Activated naive CD4-positive, alpha-beta T cell treated with anti-CD3 and anti-CD28 coated beads for 36 hours (primary cell): ENCODE measurements at places on chromosomes 4 and X.

DNA sequence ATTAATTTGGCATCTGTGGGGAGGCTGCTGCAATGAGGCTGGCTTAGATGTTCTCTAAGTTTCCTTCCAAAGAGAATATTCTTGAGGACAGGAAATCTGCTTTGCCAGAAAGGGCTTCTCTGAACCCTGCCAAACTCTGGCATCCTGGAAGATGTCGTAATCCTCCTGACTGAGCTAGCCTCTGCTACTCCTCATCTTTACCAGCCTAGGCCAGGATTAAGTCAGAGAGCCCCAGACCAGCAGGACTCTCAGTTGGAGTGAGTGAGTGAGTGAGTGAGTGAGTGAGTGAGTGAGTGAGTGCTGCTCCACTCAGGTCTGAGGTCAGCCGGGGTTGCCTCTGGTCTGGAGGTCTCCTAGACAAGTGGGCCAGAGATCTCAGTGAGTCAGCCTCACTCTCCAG, 104.9 kb upstream of the SOD3 start:
- no peak for DNase-seq

DNA sequence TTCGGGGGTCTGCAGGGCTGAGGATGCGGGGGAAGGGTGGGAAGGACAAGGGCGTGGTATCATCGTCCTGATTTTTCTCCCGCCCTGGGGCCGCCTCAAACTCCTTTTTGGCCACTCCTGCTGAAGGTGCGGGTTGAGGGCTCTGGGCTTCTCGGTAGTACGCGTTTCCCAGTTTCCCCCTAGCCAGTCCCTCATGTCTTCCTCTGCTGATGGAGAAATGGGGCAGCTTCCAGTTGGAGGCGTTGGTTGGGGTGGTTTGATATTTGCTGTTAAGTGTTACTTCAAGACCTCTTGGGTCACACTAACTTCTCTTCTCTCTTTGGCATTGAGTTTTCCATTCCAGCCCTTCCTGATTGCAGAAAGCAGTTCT, 482 bp downstream of the GSTCD start:
- DNase-seq: peak; percentile 14

DNA sequence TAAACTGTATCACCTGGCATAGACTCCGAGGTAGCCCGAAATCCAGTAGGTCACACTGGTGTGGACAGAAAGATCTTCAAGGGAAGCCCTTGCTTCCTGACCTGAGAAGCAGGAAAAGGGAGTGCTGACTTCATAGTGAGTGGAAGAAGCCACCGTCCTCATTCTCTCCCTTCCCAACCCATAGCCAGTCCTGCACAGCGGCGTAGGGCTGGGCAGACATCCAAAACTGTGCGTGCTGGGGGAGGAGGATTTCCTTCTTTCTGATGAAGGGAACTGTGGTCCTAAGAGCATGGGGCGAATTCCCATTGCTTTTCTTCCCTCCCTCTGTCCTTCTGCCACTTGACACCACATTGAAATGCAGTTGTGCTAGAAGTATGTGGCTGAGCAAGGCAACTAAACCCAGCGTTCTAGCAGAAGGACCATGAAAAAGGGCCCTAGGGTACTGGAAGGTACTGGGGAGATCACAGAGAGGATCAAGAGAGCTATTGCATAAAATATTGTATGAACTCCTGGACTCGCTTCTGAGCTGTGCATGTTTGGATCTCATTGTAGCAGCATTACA, 66.9 kb downstream of the STOX2 start:
- no peak for DNase-seq

- no peak for DNase-seq
Measured at GRCh38 chr4:157751631-157752030, 421.2 kb downstream of the GASK1B start.

DNA sequence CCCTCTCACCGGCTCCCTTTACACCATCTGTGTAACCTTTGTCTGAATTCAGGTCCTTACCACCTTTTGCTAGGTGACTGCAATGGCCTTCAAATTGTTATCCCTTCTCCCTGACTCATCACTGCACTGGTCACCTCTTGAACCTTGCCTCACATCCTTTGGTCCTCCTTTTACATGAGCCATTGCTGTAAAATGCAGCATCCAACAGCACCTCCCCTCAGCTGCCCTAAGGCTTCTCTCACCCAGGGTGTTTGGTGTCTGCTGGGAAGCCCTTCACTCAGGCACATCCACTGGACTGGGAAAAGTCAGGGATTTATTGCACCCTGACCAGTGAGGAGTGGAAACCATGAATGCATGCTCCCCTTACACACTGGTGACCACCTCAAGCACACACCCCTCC, 192.5 kb upstream of the GATB start:
- DNase-seq: no peak

- DNase-seq: no peak
Measured at GRCh38 chr4:106809076-106809475, 227.0 kb downstream of the DKK2 start.

- DNase-seq: no peak
Measured at GRCh38 chrX:69139516-69139915, 25.7 kb downstream of the PJA1 start.

DNA sequence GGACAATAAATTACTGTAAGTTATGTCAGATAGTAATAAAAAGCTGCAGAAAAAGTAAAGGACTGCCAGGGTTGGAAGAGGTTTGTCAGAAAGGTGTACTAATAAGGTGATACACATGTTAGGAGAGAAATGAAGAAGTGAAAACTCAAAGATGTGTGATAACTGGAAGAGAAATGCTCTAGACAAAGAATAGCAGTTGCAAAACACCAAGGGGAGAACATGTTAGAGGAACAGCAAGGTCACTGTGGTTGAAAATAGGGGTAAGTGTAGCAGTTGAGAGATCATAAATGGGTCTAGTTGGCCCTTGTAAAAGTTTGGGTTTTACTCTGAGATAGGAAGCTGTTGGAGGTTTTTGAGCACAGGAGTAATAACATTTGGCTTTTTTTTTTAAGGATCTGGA, 46.9 kb downstream of the HSPA4L start:
- DNase-seq: no peak

GRCh38 chrX:134171661-134172587, 65.1 kb upstream of the CCDC160 start:
- DNase-seq: peak; percentile 53

DNA sequence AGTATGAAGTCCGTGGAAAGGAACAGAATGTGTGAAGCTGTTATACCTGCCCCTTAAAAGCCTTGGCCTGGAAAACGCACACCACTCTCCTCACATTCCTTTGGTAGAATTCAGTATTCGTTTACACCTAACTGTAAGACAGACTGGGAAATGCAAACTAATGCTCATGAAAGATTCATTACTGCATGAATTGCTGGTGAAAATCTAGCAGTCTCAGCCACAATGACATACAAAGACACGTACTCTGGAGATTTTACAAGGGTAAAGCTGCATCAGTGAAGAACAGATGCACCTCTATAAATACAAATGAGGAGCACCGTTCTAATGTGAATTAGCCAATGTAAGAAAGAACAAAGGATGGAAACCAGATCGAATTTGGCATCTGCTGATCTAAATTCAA, 2051.3 kb downstream of the PCDH7 start:
- no peak for DNase-seq

- DNase-seq: no peak
Measured at GRCh38 chr4:148477276-148477675, 35.1 kb upstream of the NR3C2 start.

- DNase-seq: peak; percentile 53
Measured at GRCh38 chrX:102934624-102935023, 2.4 kb upstream of the RAB40AL start.

DNA sequence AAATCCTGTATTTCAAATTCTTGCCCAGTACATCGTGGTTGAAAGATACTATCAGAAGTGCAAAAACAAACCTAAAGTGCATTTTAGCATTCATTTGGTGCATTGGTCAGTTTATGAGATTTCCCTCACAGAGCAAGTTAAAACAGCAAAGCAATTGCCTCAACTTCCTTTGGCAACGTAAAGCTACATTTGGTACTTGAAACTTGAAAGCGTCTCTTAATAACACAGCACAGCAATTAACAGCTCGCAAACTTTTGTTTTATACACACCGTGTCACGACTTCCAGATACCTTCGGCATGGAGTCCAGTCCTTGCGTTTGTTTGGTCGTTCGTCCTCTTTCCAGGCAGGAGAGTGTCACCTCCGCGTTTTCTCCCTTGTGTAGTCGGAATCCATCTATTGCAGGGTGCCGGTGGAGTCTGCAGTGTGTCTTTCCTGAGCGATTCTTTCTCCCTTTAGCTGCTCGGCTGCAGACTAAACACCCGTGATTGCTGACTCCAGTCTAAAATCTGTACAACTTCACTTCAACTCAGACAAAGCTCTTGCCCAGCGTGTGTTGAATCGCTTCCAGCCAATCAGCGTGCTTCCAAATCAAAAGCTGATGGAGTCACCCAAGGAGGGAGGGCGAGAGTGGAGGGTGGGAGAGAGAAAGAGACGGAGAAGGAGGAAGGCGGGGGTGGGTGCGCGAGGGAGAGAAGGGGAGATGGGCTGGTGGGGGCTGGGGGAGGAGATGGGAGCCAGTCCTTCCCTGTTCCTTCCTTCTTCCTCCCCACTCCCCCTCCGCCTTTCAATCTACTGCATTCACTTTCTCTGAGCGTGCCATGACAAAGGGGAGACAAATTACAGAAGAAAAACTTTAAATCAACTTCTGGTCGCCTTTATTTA, at the start of gene PCDH18:
PCDH18 (minus strand) TSS at position 509 of the 883 bp plus-strand sequence; CDS start at position 103, 406 bp downstream.
- DNase-seq: peak; percentile 38

DNA sequence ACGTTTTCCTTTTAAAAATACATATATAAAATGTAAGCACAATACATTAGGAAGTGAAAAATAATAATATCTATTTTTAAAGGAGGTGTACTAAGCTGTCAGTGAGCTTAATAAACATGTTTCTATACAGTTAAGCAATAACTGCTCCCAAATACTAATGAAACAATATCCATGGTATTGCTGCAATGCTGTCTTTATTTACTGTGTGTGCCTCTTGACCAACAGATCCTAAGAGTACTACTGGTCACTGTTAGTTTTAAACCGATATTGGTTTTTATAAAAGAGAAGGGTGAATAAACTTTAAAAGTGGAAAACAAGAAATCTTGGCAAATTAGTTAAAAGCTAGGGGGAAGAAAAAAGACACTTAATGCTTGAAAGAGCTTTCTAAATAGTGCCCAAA, 1029.0 kb downstream of the FSTL5 start:
- DNase-seq: no peak

- DNase-seq: no peak
Measured at GRCh38 chr4:106670976-106671375, 302.4 kb upstream of the GIMD1 start.

DNA sequence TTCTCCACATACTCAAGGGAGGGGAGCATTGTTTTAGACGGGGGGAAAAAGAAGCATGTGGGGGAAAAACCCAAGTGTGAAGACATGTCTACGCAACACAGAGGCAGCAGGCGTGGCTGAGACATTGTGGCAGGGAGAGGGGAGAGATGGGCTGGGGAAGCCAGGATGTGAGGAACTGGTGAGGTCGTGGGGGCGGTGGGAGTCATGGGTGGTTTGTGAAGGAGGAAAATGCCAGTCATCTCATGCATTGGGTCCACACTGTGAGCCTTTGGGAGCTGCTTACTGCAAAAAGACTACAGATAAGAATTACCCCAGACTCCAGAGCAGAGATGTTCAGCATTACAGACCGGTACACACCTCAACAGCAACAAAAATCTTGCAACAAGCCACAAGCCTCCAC, 2.1 kb downstream of the JAKMIP1 start:
- no peak for DNase-seq

DNA sequence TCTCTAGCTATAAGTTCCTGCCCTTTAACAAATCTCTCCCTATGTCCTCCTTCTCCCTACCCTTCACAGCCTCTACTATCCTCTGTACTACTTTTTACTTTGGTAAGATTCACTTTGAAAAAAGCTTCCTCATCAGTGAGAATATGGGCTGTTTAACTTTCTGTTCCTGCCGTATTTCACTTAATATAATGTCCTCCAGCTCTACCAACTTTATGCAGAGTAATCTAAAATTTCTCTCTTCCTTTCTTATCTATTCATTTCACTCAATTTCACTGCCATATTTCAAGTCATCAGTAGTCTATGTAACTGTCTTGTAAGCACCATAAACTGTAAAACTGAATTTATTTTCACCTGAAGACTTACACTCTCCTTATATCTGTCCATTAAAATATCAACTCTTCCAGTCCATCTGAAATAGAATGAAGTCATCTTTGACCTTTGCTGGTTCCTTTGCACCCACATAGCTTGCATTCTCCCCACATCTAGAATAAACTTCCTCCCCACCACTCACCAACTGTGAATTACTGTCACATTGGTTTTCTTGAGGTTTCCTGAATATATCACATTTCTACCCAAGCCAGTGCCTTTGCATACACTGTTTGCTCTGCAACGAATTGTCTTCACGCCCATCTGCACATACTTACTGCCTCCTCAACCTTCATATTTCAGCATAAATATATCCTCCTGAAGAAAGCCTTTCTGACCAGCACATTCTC, 54.6 kb downstream of the ARAP2 start:
- no peak for DNase-seq

GRCh38 chrX:120761810-120762209, 113.9 kb downstream of the CT47B1 start:
- DNase-seq: no peak

GRCh38 chr4:112944006-112944405, 105.4 kb upstream of the ANK2 start:
- no peak for DNase-seq

GRCh38 chr4:16450724-16451123, 224.5 kb upstream of the TAPT1 start:
- DNase-seq: no peak

DNA sequence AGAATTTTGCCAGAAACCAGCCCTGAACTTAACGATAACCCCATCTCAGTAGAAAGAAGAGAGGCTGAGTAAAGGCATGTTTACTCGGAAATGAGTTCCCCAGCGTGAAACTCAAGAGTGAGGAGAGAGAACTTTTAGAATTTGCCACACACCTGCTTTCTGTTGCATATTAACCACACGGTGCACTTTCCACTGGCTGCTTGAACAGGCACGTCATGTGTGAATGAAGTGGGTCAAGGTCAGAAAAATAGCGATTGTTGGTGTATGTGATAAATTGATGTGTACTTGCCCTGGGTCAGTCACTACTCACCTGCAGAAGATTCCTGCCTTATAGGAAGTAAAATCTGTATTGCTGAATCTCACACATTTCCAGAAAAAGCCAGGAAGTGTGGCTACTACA, 395.7 kb downstream of the TRIML1 start:
- DNase-seq: no peak

DNA sequence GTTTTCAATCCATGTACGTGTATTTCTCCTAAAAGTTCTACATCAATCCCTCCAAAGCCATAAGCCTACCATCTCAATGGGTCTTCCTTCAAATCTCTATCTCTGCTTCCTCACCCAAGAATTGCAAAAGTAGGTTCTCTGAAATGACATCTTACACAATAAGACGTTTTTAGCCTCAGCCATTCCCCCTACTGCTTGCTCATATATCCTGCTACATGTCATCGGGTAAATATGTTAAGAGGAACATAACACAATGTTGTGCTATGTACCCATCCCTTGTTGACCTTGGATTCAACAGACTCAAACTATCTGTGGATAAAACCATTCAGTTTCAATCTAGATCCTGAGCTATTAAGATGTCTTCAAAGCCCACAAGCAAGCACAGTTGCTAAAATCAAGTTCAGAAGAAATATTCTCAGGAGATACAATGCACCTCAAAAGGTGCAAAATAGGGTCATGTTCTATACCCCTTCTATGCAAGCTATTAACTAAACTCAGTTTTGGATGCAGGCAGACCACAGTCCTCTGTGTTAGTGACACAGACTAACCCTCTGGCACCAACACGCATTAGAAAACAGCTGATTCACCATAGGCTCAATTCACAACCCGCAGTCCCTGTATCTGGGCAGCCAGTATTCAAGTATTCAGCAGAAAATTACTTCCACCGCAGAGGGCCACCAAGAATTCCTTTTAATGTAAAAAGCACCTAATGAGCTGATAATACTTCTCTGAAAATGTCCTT, 56.8 kb downstream of the CD99L2 start:
- DNase-seq: no peak

GRCh38 chr4:7779432-7779768, 160.3 kb downstream of the AFAP1 start:
- DNase-seq: no peak
